Regular cardiac myocyte (primary cell): ENCODE measurements at places on chromosomes 5 and 9. TPM values are rescaled to one million over a fixed set of nuclear protein-coding genes. Genes with fewer than 3 reads are reported as not detected.

Gene C7
- 0.96 and 24.8 TPM in 2 replicates for total RNA-seq

Gene ACER2
- 4.2 and 13.0 TPM in 2 replicates for total RNA-seq

Gene TMEM252
- total RNA-seq = not detected in 2 replicates

Gene KCNV2
- not detected in 2 replicates for total RNA-seq

Gene CARTPT
- total RNA-seq = not detected in 2 replicates
